Omental fat pad (tissue), 4 donors: ENCODE measurements at places on chromosomes 4 and X. TPM values are rescaled to one million over a fixed set of nuclear protein-coding genes. Genes with fewer than 3 reads are reported as not detected.

DNA sequence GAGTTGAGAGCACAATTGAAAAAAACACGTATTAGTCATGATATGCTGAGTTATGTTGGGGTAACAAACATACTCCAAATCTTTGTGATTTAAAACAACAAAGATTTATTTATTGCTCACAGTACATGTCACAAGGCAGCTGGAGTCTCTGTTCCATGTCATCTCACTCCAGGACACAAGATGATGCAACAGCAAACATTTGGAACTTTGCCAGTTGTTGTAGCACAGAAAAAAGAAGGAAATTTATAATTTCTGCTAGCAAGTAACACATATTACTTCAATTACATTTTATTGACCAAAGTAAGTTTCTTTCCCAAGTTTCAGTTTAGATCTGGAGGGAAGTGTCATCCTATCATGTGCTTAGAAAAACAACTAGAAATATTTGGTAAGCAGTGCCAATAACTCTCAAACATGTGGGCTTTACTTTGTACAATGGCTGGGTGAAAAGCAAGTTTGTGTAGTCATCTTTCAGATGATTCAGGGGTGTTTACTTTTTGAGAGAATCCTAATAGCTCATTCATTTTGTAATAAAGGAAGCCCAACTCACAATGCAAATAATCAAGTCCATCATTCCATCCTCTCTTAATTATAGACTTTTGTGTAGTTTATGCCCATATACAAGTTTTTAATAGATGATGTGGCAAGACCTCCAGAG, 452.3 kb downstream of the ZIC3 start:
- DNase-seq, result no peak

DNA sequence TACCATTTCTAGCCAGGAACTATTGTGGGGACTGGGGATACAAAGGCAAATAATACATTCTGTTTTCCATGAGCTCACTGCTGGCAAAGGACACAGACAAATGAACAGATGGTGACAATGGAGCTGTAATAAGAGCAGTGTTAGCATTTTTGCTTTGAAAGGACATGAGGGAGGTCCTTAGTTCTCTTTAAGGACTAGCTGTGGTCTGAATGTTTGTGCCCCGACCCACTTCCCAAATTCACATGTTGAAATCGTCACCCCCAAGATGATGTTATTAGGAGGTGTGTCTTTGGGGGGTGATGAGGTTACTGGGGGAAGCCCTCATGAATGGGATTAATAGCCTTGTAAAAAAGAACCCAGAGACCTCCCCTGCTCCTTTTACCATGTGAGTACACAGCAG, 30.3 kb downstream of the CCNG2 start:
- DNase-seq, result no peak

Gene COL4A6
- total RNA-seq, result 3.6 TPM

Gene ADH1A
- 0.96 TPM for total RNA-seq

Gene PAGE2B
- total RNA-seq, result not detected
